ENCODE measurements at places on chromosomes 12 and 14.

DNA sequence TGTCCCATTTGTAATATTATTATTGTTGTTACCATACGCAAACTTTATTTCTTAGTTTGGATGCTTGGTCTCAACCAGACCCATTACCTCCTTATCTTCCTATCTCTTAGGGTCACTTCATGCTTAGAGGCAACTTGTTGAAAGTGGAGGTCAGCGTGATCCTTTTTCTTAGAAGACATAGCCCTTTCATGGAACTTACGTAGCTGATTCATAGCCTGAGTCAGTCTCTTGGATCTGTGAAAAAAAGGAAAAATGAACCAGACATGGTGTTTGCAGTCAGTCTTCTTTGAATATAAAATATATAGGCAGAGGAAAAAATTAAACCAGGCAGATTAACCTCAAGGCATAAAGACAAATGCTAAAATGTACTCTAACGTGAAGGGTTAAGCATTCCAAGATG, 613.7 kb downstream of the DIO2 start:
- DNase-seq, result no peak

- DNase-seq, result no peak
Measured at GRCh38 chr12:18192119-18192518, 69.2 kb upstream of the PIK3C2G start.

- no peak for DNase-seq
Measured at GRCh38 chr14:94771158-94771905, 1.4 kb upstream of the GSC start.

DNA sequence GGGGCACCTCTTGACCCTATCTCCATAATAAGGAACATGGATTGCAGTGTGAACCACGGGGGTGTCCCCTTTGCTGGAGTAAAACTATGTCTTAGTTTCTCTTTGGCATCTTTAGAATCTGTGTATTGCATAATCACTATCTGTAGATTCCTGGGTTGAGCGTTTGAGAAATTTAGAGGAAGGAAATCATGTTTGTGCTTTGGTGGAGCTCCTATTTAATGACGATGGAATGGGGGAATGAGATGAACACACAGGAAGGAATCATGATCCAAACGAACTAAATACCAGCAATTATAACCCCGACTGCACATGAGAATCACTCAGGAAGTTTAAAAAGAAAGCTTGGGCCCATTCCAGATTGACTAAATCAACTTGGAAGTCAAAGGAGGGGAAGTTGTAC, 1.3 kb upstream of the MYG1 start:
- DNase-seq, result no peak

All from GOT3 (cell line).